ENCODE measurements at places on chromosomes 7 and 10. TPM values are rescaled to one million over a fixed set of nuclear protein-coding genes. Genes with fewer than 3 reads are reported as not detected.

NPSR1 gene
- not detected for total RNA-seq

PRTFDC1 gene
- 14.4 TPM for total RNA-seq

WIPF3 gene
- total RNA-seq, result 0.37 TPM

DNA sequence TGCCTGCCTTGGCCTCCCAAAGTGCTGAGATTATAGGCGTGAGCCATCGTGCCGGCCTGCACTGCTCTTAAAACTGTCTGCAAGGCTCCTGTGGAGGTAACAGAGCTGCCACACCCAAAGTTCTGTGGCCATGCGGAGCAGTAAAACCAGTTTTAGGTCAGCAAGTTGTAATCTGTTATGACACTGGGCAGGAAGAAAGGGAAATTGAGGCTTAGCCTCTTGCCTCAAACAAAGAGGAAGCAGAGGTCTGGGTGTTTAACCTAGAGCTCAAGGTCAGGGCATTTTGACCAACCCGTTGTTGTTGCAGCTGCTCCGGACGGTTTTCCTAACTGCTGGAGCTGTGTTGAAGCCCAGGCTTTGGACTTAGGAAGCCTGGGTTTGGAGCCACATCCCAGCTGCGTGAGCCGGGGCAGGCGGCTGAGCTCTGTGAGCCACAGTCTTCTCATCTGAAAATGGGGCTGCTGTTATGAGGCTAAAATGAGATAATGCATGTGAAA is 7.4 kb upstream of the RRP12 start:
- peaks cover 3% of the 10 kb centered on the region for H3K4me1 ChIP-seq
- DNase-seq, result no peak
- H3K4me3 ChIP-seq, result no peak overlapping the region
- H3K27me3 ChIP-seq, result peaks cover 1% of the 10 kb centered on the region
- no peak overlapping the region for H3K27ac ChIP-seq
- H3K36me3 ChIP-seq, result no peaks in the 10 kb centered on the region

- H3K4me1 ChIP-seq, result peaks cover 17% of the 10 kb centered on the region
- peaks cover 4% of the 10 kb centered on the region for H3K27me3 ChIP-seq
- no peak for DNase-seq
- H3K27ac ChIP-seq, result no peak overlapping the region
- no peak overlapping the region for H3K4me3 ChIP-seq
Observed at GRCh38 chr10:103834436-103835095, 20.8 kb downstream of the SH3PXD2A start.

GRCh38 chr10:117311261-117311660 is 64.0 kb downstream of the PDZD8 start:
- no peak overlapping the region for H3K4me3 ChIP-seq
- H3K27ac ChIP-seq, result no peak overlapping the region
- DNase-seq, result no peak

DNA sequence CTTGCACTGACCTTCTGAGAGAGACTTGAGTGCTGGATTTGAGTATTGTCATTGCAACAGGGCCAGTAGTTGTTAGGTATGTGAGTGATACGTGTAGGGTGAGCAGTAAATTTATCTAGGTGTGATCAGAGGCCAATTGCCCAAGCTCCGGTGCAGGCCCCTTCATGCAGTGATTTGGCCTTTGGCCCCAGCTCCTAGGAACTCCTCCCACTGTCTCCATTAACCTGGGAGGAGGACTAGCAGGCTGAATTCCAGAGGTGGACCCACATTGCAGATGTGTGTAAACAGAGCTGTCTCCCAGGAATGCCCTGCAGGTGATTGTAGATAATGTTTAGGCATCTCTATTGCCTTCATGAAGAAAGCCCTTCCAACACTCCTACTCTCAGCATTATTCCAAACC is 19.5 kb downstream of the TCF7L2 start:
- DNase-seq, result no peak
- no peaks in the 10 kb centered on the region for H3K36me3 ChIP-seq
- no peak overlapping the region for H3K4me3 ChIP-seq

- no peaks in the 10 kb centered on the region for H3K27me3 ChIP-seq
- no peak overlapping the region for H3K27ac ChIP-seq
- H3K4me3 ChIP-seq, result no peak overlapping the region
Observed at GRCh38 chr10:73920089-73920488, 9.2 kb downstream of the PLAU start.

GRCh38 chr10:125363791-125364190 is 203.4 kb upstream of the CTBP2 start:
- peaks cover 4% of the 10 kb centered on the region for H3K4me1 ChIP-seq
- DNase-seq, result no peak
- H3K27me3 ChIP-seq, result peaks cover 8% of the 10 kb centered on the region
- H3K36me3 ChIP-seq, result peaks cover 10% of the 10 kb centered on the region
- H3K4me3 ChIP-seq, result no peak overlapping the region
- H3K27ac ChIP-seq, result no peak overlapping the region

DNA sequence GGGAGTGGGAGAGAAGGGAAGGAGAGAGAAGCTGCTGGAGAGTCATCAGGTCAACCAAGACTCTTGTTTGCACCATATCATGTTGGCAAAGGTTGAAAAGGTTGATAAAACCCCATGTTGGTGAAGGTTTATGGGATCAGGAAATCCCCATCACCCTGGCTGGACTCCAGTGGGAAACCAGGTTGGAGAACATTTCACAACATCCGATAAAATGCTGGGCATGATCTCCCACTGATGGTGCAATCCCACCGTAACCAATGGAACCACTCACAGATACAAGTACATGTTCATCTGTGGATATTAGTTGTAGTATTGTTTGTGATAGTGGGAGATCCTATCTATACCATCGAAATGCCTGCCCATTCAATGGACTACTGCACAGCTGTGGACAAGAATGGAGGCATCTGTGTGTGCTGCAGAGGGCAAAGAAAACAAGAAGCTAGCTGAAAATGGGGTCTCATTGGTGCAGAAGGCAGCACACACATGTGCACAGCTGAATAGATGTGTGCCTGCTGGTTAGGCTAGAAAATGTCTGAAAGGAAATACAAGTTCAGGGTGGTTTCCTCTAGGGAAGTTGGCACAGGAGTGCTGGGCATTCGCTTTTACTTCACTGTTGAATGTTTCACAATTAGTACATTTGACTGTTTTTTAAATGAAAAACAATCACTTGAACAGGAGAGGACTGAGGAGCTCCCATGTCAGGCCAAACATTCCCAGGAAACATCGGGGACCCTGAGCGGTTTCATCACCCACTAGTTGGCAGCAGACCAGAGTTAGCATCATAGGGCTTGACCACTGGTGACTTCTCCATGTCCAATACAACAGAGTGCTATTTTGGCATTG is 80.4 kb upstream of the MGMT start:
- no peak overlapping the region for H3K4me3 ChIP-seq
- no peaks in the 10 kb centered on the region for H3K4me1 ChIP-seq
- DNase-seq, result no peak

DNA sequence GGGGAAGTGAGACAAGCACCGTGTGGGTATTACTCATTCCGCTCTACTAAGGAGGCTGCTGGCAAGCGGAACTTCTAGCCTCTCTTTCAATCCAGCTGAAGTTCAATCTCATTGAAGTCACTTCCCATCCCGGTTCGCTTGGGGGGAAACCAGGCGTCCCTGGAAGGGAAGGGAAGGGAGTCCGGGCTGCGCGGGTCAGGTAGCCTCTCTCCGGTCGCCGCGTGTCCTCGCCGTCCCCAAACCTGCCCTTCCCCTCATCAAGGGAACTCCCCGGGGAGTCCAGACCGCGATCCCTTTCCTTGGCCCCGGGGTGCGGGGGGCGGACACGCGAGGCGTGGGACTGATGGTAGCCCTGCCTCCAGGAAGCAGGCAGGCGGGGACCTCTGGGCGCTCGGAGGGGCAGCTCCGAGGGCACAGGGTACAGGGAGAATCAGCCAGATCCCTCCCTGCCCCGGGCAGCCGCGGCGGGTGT is 598 bp upstream of the ZEB1 start:
- no peak for DNase-seq
- peaks cover 11% of the 10 kb centered on the region for H3K27me3 ChIP-seq
- peak overlapping the region; percentile 90 for H3K27ac ChIP-seq

GRCh38 chr10:100531761-100532160 is 2.1 kb upstream of the NDUFB8 start:
- no peak overlapping the region for H3K27ac ChIP-seq
- H3K27me3 ChIP-seq, result peaks cover 6% of the 10 kb centered on the region
- DNase-seq, result no peak

DNA sequence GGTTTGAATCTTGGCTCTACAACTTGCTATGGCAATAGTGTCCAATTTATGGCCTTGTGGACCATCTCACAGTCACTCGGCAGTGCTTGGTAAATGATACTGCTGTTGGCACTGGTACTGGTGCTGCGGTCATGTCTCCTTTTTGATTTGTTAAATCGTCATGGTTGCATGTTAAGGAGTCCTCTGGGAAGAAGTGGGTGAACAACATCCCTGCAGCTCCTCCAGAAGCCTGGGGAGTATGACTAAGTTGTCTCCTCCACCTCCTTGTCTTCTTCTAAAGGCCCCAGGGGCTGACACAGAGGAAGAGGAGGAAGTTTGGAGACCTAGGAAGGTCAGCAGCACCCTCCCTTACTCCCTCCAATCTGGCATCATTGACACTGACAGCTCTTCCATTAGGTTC is 8.5 kb downstream of the ITPRIP start:
- H3K36me3 ChIP-seq, result no peaks in the 10 kb centered on the region
- peak overlapping the region; percentile 98 for H3K27ac ChIP-seq
- H3K27me3 ChIP-seq, result peaks cover 13% of the 10 kb centered on the region
- no peak for DNase-seq

- DNase-seq, result no peak
- H3K4me3 ChIP-seq, result no peak overlapping the region
- no peak overlapping the region for H3K27ac ChIP-seq
- H3K36me3 ChIP-seq, result no peaks in the 10 kb centered on the region
- peaks cover 27% of the 10 kb centered on the region for H3K4me1 ChIP-seq
Observed at GRCh38 chr7:74180866-74181265, 6.7 kb downstream of the EIF4H start.

- no peaks in the 10 kb centered on the region for H3K36me3 ChIP-seq
- DNase-seq, result no peak
- H3K4me3 ChIP-seq, result no peak overlapping the region
- peaks cover 3% of the 10 kb centered on the region for H3K4me1 ChIP-seq
- H3K27ac ChIP-seq, result no peak overlapping the region
Observed at GRCh38 chr10:85611746-85612377, 754.7 kb downstream of the GRID1 start.

GRCh38 chr10:84236807-84237198 is 4.5 kb downstream of the LRIT1 start:
- H3K27me3 ChIP-seq, result peaks cover 2% of the 10 kb centered on the region
- H3K27ac ChIP-seq, result no peak overlapping the region
- no peak overlapping the region for H3K4me3 ChIP-seq
- no peak for DNase-seq
- H3K36me3 ChIP-seq, result peaks cover 10% of the 10 kb centered on the region

DNA sequence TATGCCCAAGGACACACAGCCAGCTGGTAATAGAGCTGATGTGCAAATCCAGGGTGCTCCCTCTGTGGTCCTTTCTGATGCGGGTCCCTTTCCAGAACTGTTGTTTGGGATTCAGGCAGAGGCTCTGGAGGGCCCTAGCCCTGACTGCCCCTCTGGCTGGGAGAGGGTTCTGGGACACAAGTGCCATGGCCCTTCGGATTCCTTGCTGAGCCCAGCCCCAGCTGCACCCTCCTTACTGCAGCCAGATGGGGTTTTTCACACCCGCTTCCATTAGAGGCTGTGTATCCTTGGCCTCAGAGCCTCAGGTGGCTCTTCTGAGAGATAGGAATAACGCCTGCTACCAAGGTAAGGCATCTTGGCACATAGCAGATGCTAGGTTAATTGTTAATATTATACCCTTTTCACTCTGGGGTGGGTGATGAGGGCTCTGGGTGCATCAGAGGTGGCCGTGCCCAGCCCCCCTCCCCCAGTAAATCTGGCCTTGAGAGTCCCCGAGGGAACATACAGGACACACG is 89.8 kb upstream of the LRRC4 start:
- no peak overlapping the region for H3K4me3 ChIP-seq
- H3K4me1 ChIP-seq, result peaks cover 32% of the 10 kb centered on the region
- H3K36me3 ChIP-seq, result peaks cover 3% of the 10 kb centered on the region
- peaks cover 11% of the 10 kb centered on the region for H3K27me3 ChIP-seq

DNA sequence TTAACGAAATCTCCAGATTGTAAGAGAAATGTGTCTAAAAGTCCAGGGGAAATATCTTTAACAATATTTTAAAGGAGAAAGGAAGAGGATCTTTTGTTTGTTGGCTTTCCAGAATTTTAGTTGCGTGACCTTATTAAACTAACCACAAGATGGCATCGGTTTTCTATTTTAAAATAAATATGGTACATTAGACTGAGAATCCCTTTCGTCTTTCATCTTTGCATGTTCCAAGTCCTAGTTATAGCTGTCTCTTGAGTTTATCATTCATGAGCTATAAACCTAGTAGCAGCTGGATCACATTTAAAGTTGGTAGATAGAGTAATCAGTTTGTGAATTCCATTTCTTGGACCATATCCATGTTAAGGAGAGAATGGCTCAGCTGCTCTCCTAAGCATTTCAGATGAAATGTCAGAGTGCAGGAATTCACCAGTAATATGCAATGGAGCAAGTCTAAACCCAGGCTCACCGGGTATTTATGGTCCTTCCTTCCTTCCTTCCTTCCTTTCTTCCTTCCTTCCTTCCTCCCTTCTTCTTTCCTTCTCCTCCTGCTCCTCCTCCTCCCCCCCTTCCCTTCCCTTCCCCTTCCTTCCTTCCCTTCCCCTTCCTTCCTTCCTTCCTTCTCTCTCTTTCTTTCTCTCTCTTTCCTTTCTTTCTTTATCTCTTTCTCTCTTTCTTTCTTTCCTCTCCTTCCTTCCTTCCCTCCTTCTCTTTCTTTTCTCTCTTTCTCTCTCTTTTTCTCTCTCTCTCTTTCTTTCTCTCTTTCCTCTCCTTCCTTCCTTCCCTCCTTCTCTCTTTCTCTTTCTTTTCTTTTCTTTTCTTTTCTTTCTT is 57.8 kb upstream of the RAB18 start:
- peaks cover 1% of the 10 kb centered on the region for H3K27me3 ChIP-seq
- H3K4me3 ChIP-seq, result no peak overlapping the region
- no peaks in the 10 kb centered on the region for H3K4me1 ChIP-seq
- DNase-seq, result no peak
- H3K36me3 ChIP-seq, result no peaks in the 10 kb centered on the region

- H3K4me3 ChIP-seq, result no peak overlapping the region
- no peak for DNase-seq
- no peaks in the 10 kb centered on the region for H3K27me3 ChIP-seq
- H3K27ac ChIP-seq, result no peak overlapping the region
Observed at GRCh38 chr10:122085423-122085911, 96.5 kb downstream of the TACC2 start.

GRCh38 chr7:25348104-25348503 is 119.8 kb upstream of the NPVF start:
- H3K27me3 ChIP-seq, result no peaks in the 10 kb centered on the region
- no peak for DNase-seq

DNA sequence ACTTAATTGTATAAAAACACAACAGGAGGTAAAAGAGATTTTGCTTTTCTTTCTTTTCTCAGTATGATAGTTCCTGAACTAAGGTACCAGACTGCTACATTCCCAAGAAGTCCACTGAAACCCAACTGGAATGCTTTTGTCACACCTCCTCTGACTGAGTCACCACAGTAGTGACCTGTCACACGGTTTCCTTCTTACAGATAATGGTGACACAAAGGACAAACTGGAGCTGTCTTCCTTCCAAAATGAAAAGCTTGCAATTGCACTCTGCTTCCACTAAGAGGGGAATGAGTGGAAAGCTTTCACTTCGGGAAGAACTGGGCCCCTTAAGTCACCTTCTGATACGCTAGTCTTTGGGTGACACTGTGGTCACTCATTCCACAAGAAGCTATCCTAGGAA is 122.2 kb downstream of the KMT2E start:
- peaks cover 5% of the 10 kb centered on the region for H3K36me3 ChIP-seq
- no peak overlapping the region for H3K4me3 ChIP-seq
- peaks cover 3% of the 10 kb centered on the region for H3K27me3 ChIP-seq
- peaks cover 26% of the 10 kb centered on the region for H3K4me1 ChIP-seq
- no peak for DNase-seq
- no peak overlapping the region for H3K27ac ChIP-seq
